ENCODE measurements at places on chromosomes 7 and 10. TPM values are rescaled to one million over a fixed set of nuclear protein-coding genes. Genes with fewer than 3 reads are reported as not detected.

NANOS1 gene
- total RNA-seq: not detected

KCNH2 gene
- 0.23 TPM for total RNA-seq

AGMO gene
- not detected for total RNA-seq

PITRM1 gene
- total RNA-seq: 78.6 TPM

SORBS1 gene
- 0.13 TPM for total RNA-seq

OR6V1 gene
- not detected for total RNA-seq

DAGLB gene
- 20.2 TPM for total RNA-seq

All from activated CD8-positive, alpha-beta T cell treated with anti-CD3 and anti-CD28 coated beads for 36 hours (primary cell).